T-helper 9 cell (primary cell): ENCODE measurements at places on chromosomes 6 and 20.

DNA sequence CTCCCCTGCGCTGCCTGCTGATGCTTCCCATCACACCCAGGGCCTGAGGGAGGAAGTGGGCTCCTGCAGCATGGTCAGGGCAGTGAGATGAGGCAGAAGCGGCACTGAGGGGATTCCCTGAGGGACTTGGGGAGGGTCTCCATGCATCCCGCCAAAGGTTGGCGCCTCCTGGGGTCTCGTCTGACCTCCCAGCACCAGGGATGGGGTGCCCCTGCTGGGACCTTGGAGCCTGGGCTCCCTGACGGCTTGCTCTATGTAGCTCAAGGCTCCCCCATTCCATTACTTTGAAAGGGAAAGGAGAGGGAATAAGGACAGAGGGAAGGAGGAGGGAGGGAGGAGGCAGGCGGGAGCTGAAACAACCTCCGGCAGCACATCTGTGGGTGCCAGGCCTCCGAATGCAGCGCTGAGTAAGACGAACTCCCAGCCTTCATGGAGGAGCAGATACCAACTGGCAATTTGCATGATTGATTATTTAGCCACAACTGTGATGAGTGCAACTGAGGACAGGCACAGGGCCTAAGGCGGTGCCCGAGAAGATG, 259.3 kb downstream of the ERMARD start:
- no peak for DNase-seq

GRCh38 chr20:38864662-38865061, 59.2 kb downstream of the PPP1R16B start:
- DNase-seq = no peak

GRCh38 chr6:160039441-160039840, 70.6 kb downstream of the IGF2R start:
- no peak for DNase-seq

GRCh38 chr20:23111307-23111943, 25.3 kb upstream of the CD93 start:
- DNase-seq = no peak

DNA sequence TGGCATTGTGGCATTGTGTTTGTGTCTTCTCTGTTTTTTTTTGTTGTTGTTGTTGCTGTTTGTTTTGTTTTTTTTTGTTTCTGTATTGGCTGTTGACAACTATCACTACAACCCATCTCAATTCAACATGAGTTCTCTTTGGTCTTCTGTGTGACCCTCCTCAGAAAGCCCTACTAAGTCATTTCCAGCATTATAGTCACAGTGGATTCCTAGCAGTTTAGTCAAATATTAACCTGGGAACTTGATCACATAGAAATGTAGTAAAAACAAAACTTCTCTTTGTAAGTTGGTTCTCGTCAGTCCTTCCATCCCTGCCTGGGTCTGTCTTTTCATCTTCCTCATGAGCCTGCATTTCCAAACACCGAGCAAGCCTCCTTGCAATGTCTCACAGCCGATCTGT, 16.8 kb downstream of the SLC17A2 start:
- no peak for DNase-seq

- no peak for DNase-seq
Observed at GRCh38 chr20:51700809-51701285, 67.3 kb downstream of the ATP9A start.

DNA sequence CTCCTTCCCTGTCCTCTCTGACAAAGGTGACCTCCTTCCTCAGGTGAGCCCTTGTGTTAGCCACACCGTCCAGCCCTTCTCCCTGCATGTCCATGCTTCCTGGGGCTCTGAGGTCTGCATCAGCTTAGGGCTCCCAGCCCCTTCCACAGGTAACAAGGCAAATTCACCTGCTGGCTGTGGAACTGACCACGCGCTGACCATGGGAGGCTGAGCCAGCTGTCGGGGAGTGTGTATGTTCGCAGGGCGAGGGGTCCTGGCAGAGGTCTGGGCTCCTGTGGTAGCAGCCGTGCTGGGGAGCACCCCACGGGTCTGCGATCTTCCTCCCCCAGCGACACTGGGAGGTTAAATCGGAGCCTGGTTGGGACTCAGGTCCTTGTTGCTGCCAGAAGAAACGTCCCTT, 136.7 kb downstream of the PHACTR3 start:
- DNase-seq = no peak

DNA sequence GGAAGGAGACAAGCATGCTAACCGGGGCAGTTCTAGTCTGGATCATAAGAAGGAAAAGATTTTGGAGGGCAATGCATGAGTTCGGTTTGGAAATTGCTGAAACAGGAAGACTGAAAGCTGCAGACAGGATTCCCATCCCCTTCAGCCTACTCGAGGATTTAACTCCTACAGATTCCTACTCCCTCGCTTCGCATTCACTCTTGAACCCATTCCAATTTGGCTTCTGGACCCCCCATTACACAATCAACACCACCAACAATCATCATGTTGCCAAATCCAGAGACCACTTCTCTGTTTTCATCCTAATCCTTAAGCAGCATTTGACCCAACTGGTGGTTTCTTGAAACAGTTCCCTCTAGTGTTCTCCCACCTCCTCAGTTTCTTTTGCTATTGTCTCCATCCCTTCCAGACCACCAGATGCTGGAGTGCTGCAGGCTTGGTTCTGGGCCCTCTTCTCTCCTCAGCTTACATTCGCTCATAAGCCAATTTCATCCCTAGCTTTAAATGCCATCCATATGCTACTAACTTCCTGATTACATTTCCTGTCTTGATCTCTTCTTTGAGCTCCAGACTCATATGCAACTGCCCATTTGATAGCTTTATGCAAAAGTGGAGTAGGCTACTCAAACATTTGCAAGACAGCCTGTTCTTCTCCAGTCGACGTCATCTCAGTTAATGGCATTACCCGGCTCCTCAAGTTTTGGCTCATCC, 66.5 kb downstream of the DTNBP1 start:
- no peak for DNase-seq

- no peak for DNase-seq
Observed at GRCh38 chr6:157229132-157229618, 94.1 kb downstream of the TMEM242 start.

- DNase-seq = no peak
Observed at GRCh38 chr6:20332441-20333006, 69.2 kb upstream of the E2F3 start.

- no peak for DNase-seq
Observed at GRCh38 chr6:155623450-155624178, 168.0 kb upstream of the NOX3 start.

GRCh38 chr20:42742926-42743325, 446.8 kb downstream of the PTPRT start:
- DNase-seq = no peak

- DNase-seq = no peak
Observed at GRCh38 chr6:146670161-146670560, 71.4 kb downstream of the ADGB start.
